Nephron progenitor cell (in vitro differentiated cells): ENCODE measurements at places on chromosomes 7 and 10.
A peak's percentile ranks its signal among the peaks of the same experiment; 100 is the strongest.

- no peak for DNase-seq
Observed at GRCh38 chr7:12161146-12161545, 49.9 kb upstream of the TMEM106B start.

DNA sequence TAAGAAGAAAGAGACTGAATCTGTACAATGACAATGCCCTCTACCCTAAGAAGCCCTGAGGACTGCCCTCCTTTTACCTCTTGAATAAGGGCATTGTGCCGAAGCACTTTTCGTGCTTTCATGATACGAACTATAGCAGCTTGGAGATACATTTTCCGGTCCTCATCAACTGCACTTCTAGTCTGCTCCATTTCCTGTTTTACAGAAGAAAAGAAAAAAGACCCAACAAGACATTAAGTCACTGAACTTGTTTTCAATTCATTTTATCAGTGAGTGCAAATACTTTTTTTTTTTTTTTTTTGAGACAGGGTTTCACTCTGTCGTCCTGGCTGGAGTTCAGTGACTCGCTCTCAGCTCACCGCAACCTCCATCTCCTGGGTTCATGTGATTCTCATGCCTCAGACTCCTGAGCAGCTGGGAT, 78.4 kb downstream of the CUL2 start:
- DNase-seq, result no peak

- DNase-seq, result no peak
Observed at GRCh38 chr10:8181496-8182157, 127.1 kb downstream of the GATA3 start.

DNA sequence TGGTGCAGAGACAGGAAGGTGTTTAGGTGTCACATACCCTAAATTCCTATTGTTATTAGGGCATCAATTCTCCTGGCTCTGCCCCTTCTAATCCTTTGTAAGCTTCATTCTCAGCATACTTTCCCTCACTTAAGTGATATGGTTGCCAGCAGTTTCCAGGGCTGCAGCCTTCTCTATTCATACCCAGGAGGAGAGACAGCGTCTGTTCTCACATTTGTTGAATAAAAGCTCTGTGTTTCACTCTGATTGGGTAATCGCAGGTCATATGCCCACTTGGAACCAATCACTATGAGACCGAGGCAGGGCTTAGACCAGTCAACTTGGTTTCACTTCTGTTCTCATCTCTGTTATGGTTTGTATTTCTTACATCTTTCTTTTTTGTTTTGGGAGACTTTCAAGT, 109.6 kb upstream of the MTPN start:
- no peak for DNase-seq

- DNase-seq, result no peak
Observed at GRCh38 chr10:121461307-121461706, 136.9 kb downstream of the FGFR2 start.

DNA sequence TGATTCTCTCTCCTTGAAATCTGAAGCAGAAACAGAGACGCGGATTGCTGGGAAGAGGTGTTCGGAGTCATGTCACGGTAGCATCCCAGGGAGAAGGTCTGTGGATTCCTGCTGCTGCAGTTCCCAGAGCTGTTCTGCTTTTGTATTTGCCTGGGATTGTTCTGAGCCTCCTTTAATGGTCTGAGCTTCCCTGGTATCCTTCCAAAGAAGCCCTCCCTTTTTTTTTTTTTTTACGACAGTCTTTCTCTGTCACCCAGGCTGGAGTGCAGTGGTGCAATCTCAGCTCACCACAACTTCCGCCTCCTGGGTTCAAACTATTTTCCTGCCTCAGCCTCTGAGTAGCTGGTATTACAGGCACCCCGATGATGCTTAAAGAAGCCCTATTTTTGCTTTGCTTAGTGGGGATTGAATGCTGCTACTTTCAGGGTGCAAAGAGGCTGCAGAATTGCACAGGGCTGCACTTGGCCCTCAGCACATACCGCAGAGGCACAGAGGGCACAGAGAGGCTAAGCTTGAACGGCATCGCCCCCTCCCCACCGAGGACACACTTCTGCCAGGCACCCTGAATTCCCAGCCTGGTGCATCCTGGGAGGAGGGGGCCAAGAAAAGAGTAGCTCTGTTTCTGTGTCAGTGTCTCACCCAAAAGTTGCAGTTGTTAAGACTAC, 208.6 kb upstream of the GALNT17 start:
- no peak for DNase-seq

GRCh38 chr10:63965846-63966245, 444.6 kb downstream of the REEP3 start:
- DNase-seq, result no peak

DNA sequence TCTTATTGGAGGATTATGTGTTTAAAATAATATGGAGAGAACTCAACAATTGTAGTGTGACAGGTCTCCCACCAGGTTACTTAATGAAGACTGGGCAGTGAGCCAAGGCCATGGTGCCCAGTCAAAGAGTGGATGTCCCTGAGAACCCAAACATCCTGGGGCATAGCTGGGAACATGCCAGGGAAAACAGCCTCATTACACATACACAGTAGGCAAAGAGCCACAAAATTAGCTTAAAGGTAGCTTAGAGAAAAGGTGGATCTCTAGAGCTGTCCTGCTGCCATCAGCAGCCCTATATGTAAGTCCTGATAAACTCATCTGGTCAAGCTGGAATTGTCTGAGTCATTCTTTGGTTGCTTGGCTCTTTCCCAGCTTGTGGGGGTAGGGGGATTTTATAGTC, 287.8 kb downstream of the PHF14 start:
- no peak for DNase-seq

GRCh38 chr10:127441350-127442219, 107.5 kb upstream of the NPS start:
- DNase-seq, result peak; percentile 58

- DNase-seq, result no peak
Observed at GRCh38 chr7:153386556-153386955, 627.0 kb downstream of the ACTR3B start.

GRCh38 chr10:57222603-57223002, 861.5 kb upstream of the ZWINT start:
- DNase-seq, result no peak

DNA sequence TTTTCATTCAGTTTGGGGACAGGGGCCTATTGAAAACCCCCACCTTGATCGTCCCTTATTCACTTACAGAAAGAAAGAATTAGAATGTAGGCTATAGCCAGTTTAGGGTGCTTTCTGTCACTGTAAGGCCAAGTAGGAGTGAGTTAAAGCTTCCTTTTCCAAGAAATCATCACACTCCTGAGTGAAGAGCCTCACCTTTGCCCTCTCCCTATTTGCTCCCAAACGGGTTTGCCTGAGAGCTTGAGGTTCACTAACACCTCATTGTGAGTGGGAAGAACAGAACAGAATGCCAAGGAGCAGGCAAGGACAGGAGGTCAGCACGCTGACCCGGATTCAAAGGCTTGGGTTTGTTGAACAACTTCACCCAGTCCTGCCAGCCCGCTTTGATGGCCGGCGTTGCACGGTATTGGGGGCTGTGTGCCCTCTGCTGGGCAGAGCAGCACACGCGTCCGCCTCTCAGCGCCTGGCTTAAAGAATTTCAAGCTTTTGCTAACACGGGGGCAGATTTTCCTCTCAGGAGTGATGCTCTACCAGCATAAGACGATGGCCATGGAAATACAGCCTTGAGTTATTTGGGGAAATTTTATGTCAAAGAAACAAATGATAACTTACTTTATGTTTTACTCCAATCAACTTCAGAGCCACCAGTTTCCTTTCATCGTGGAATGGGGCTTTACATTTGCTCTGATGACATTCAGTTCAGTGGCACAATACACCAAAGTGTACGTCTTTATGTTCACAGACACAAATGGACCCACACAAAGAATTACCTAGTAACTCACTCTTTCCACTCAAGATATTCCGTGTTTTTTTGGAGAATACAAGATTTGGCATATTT, 470.0 kb downstream of the SUGCT start:
- DNase-seq, result peak; percentile 65

- no peak for DNase-seq
Observed at GRCh38 chr7:114663502-114663901, 248.9 kb downstream of the FOXP2 start.

DNA sequence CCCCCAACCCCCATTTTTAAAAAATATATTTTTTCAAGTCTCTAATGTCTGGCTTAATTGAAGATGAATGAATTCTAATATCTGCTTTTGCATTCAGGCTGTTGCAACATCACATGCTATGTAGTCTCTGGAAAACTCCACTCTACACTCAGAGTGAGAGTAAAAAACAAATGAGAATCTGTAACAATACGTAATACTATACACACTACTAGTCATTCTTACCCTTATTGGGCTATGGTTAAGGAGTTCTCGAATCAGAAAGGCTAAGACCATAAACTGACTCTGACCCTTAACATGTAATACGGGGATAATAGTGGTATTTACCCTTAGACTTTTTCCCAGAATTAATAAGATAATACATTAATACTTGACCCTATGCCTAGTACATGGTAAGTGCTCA, 42.9 kb upstream of the TMEM168 start:
- no peak for DNase-seq

DNA sequence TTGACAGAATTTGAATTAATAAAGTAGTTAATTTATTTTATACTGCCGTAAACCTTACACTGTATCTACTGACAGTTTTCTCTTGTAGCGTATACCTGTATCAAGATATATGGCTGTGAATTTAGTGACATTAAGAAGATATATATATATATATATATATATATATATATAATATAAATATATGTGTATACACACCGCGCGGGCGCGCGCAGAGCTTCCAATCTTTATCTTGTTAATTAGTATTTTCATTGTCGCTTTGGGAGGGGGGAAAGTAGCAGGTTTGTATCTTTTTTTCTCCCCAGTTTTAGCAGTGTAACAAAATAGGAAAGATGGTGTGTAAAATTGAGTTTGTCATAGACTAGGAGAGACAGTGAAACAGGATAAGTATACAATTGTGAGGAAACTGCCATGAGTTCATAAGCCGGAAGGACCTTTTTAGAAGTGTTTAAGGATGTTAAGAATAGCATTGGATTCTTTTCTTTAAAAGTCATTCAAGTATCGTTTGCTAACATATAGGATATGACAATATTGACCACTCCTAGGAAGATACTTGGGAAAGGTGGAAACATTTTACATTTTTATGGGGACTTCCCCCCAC, 2.0 kb downstream of the PLEKHA1 start:
- DNase-seq, result no peak

DNA sequence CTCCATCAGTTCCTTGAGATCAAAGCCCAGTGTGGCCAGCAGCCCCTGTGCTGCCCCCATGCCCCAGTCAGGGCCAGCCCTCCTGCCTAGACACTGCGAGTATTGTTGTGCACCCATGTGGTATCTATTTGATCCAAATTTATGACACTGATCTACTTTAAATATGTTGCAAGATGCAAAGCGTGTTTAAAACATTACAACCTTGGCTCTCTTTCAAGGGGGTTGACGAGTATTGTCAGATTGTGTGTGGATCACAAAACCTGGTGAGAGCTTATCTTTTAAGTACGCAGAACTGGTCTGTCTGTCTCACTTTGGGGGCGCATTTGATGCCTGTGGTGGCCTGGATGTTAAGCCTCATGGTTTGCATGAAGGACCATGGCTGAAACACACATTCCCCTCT, 108.9 kb downstream of the COL13A1 start:
- no peak for DNase-seq

- no peak for DNase-seq
Observed at GRCh38 chr7:106659166-106659962, 1.6 kb downstream of the CCDC71L start.

GRCh38 chr7:86961686-86962085, 97.8 kb downstream of the ELAPOR2 start:
- no peak for DNase-seq

DNA sequence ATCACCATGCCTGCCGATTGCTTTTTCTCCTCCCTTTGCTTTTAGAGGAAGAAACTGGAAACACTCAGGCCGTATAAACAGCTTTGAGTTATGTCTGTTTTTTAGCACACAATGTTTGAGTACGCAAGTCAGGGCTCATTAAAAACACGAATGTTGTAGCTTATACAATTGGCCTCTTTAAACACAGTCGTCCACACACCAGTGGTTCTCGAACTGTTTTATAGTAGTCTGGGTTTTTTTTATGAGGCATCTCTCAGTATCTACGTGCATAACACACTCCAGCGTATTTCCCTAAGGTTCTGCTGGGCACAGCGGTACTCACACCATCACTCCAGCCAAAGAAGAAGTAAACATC, 13.4 kb upstream of the CARD11 start:
- DNase-seq, result no peak

GRCh38 chr7:4799508-4800268, 24.3 kb downstream of the AP5Z1 start:
- DNase-seq, result no peak

DNA sequence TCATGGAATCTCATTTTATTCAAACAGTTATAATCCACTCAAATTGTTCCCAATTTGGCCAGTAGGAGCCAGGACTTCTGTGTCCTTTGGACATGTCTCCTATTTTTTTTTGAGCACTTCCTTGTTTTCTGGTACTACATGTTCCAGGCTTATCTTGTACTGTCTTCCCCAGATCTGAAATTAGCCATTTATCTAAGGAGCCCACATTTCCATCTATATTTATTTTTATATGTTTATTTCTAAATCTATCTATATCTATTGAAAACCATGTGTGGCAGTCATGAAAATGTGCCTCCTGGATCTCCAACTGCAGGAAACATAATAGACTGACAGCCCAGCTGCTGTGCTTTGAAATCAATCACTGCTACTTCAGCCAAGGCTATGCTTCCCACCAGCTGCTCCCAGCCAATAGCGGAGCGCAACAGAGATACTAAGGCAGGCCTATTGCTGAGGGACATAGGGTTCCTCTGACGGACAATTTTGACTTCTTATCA, 147.1 kb downstream of the LRRC4 start:
- DNase-seq, result no peak

GRCh38 chr7:29416938-29417305, 146.7 kb upstream of the PRR15 start:
- no peak for DNase-seq

GRCh38 chr7:48102530-48102929, 13.5 kb downstream of the UPP1 start:
- no peak for DNase-seq

DNA sequence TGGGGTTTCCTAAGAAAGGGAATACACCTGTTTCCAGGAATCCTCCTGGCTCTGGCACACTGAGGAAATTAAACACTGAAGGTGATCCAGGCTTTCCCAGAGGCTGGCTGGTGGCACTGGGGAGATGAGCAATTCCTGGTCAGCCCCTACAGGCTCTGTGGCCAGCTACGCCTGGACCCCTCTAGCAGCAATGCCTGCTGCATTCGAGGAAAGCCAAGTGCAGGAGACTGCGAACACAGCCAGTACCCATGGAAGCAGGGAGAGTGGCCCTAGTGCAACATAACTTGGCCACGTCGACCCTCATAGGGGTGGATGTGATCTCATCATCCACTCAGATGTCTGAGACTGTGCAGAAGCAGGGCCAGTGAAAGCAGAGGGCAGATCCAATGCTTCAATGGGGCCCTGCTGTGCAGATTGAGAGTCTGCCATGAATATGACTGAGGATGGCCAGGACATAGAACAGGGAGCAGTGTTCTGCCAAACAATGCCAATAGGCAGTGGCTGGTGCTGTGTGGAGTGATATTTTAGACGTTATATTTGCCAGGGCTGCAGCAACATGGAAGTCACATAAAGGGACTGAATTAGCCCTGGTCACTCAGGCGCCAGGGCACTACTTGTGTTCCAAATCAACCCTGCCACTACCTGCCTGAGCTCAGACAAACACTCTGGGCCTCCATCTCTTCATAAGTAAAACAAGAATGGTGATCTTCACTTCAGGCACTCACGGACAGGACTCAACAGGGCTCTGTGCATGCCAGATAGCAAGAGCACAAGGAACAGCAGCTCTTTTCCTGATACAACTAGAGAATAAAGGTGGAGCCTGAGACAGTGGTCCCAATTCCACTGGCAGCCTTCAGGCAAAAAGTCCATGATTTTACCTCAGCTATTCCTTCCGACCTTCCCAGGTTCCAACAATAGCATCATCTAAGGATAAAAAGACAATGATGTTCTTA, 2.4 kb downstream of the ZNF488 start:
- no peak for DNase-seq
